Stimulated activated CD8-positive, alpha-beta memory T cell treated with anti-CD3 and anti-CD28 coated beads, Interleukin-2, amount 100 ng/mL, for 48 hours (primary cell): ENCODE measurements at places on chromosomes 5 and 9.

DNA sequence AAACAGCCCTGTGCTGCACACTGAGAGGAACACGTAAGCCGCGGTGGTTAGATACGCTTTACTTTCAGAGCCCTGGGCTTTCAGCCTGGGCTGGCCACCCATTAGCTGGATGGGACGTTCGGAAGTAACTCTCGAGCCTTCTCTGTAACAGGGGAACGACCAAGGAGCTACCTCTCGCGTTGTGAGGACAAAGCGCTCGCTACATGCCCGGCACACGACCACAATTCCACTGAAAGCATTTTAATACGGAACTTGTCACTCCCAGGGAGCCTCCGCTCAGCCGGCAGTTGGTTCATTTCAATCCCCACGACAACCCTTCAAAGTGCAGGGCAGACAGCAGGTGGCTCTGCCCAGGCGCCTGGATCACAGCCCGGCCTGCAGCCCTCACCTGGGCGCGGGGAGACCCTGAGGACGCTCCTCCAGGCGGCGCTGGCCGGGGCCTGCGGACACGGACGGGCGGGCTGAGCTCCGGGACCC, 368 bp downstream of the SURF1 start:
- DNase-seq: no peak

DNA sequence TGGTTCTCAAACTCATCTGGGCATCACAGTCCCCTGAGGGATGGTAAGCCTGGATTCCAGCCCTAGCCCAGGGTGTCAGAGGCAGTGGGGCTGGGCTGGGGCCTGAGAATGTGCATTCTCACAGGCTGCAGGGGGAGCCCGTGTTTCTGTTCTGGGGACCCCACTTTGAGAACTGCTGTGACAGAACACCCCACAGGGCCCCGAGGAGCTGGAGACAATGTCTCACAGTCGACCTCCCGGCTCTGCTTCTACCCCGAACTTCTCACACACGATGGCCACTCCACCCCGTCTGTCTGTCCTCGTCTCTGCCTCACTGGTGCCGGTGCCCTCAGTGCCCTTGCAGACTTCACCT, 130.0 kb downstream of the CACNA1B start:
- DNase-seq: no peak

GRCh38 chr5:17832949-17833745, 198.9 kb downstream of the TAF11L14 start:
- DNase-seq: no peak

- DNase-seq: peak; percentile 66
These were observed 4.0 kb upstream of the TMEM250 start for GRCh38 chr9:136122425-136123383.

DNA sequence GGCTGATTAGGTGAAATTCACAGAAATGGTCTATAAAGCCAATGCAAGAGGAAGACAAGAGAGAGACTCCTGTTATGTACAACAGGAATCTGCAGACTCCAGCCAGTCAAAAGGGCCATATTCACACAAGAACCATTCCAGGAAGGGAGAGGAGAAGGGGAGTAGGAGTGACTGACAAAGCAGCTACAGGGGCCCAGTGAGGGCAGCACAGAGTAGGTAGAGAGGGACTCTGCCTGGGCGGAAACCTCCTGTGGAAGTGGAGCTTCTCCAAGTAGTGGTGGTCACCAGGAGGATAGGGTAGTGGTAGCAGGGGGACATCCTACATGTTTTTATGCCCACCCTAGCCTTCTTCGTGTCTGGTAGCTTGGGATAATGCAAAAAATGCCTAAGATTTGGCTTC, 667.3 kb downstream of the ACTL7B start:
- no peak for DNase-seq
